Calu3 (cell line): ENCODE measurements at places on chromosomes 5 and 9. TPM values are rescaled to one million over a fixed set of nuclear protein-coding genes. Genes with fewer than 3 reads are reported as not detected.

Gene HRCT1
- total RNA-seq = 0.69 and 0.90 TPM in 2 replicates

DNA sequence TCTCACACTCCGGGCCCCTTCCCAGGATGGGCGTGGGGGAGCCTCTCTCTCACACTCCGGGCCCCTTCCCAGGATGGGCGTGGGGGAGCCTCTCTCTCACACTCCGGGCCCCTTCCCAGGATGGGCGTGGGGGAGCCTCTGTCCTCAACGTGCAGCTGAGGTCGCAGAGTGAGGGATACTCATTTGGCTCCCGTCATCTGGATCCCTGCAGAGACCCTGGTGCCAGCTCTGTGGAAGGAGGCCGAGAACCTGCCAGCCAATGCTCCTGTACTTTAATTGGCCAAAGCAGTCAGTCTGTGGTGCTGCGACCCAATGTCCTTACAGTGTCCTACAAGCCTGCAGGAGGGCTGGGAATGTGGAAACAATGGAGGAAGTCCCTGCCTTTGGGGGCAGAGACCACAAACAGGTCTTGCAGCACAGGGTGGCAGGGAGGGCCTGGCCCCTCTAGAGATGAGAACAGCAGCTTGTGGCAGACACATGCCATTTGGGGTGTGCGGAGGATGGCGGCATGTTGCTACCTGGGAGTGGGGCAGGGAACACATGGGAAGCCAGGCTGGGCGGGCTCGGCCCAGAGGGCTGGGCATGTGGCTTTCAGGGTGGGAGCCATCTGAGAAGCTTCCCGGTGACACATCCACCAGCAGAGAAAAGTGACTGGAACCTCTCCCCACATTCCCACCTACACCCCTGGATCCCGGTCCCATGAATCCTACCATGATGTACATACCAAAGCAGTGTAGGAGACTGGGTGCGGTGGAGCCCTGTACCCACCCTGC lies 13.6 kb upstream of the MRNIP start:
- DNase-seq = no peak

DNA sequence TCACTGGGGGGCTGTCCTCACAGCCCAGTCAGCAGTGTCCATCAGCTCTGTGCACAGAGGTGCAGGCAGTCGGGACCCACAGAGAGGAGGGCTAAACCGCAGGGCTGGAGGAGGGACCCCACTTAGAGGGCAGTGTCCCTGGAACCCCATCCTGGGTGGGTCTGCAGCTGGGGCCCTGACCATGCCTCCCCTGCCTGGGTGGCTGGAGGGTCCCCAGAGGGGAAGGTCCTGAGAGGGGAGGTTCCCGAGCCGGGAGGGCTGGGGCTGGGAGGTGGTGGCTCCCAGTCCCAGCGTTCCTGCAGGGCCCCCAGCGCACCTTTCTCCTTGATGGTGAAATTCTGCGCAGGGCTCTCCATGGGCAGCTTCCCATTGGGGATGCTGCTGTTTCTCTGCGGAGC lies 32.7 kb downstream of the EXOC3 start:
- no peak for DNase-seq

Gene LCN10
- total RNA-seq = 0.33 and 1.9 TPM in 2 replicates

Gene TAF1L
- not detected in 2 replicates for total RNA-seq

Gene PTTG1
- total RNA-seq = 144 and 184 TPM in 2 replicates

Gene UIMC1
- total RNA-seq = 51.3 and 59.0 TPM in 2 replicates

Gene HMMR
- total RNA-seq = 52.7 and 54.3 TPM in 2 replicates

- no peak for DNase-seq
Measured at GRCh38 chr5:38645508-38645907, 89.1 kb upstream of the LIFR start.

- no peak for DNase-seq
Measured at GRCh38 chr9:36029765-36030528, 6.8 kb upstream of the RECK start.

DNA sequence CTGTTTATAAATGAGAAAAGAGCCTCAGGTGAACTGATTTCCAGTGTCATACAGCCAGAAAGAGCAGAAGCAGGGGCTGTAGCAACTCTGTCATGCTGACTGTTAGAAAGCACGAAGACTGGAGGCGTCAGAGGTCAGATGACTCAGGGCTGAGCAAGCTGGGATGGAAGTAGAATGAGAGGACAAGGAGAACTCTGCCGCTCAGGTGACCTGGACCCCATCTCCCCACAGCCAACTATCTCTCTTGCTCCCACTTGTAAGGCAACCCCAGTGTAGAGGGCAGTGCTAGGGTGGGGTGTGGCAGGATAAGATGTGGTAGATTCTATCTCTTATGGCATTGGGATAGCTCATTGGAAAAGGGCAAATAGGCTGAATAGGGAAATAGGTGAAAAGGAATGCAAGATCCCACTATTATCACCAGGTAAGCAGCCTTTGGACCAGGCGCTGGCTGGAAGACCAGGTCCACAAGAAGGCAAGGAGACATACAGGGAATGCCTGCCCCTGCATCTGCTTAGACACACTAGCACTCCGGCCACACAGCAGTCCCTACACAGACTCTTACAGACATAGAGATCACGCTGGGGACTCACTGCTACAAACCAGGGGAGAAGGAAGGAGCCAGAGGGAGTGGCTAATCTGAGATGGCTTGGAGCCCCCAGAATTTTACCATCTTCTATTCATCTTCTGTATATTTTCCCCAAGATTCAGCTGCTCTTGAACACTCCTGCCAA lies 21.2 kb upstream of the LOX start:
- peak; percentile 49 for DNase-seq

DNA sequence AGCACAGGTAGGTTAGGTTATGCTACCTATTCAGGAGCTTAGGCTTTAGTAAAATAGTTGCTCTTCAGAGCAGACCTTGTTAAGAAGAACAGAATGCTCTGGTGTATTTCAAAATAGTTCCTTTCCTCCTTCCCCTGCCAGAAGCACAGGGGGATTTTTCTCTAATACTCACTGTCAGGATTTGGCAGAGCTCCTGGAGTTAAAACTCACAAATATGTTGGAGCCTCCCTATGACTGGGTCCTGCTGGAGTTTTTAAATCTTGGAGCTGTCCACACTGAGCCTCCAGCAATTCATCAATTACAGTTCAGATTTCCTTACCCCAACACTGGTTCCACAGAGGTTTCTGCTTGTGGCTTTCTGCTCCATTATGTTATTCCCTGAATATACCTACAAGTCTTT lies 1233.8 kb upstream of the WWC1 start:
- no peak for DNase-seq

DNA sequence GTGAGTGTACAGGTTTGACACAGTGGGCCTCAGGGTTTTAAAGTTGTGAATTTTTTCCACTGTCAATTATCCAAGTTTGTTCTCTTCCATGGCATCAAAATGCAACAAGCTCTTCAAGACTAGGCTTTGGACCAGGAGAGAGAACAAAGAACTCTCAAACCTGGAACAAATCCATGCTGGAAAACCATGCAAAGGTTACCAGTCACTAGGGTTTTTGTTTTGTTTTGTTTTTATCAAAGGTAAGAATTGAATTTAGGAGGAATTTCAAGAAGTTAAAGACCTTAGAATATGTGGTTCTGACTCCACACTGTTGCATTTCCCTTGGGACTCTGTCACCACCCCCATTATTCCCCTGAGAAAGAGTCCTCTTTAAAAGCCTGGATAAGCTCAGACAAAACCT lies 191.1 kb upstream of the PIK3R1 start:
- DNase-seq = no peak

GRCh38 chr5:87136096-87136495 lies 131.6 kb upstream of the RASA1 start:
- no peak for DNase-seq

Gene CDX1
- not detected in 2 replicates for total RNA-seq
